Endothelial cell (in vitro differentiated cells): ENCODE measurements at places on chromosomes 6 and 20.

- DNase-seq: no peak
- no peak overlapping the region for H3K27ac ChIP-seq
- H3K27me3 ChIP-seq: peaks cover 2% of the 10 kb centered on the region
- H3K4me3 ChIP-seq: no peak overlapping the region
- peaks cover 5% of the 10 kb centered on the region for H3K36me3 ChIP-seq
Observed at GRCh38 chr6:83252719-83253118, 59.6 kb downstream of the RWDD2A start.

GRCh38 chr6:51466427-51466826 is 621.0 kb downstream of the PKHD1 start:
- no peak for DNase-seq
- H3K4me1 ChIP-seq: peaks cover 2% of the 10 kb centered on the region
- no peaks in the 10 kb centered on the region for H3K36me3 ChIP-seq
- no peak overlapping the region for H3K4me3 ChIP-seq
- H3K27me3 ChIP-seq: no peaks in the 10 kb centered on the region
- H3K27ac ChIP-seq: no peak overlapping the region

DNA sequence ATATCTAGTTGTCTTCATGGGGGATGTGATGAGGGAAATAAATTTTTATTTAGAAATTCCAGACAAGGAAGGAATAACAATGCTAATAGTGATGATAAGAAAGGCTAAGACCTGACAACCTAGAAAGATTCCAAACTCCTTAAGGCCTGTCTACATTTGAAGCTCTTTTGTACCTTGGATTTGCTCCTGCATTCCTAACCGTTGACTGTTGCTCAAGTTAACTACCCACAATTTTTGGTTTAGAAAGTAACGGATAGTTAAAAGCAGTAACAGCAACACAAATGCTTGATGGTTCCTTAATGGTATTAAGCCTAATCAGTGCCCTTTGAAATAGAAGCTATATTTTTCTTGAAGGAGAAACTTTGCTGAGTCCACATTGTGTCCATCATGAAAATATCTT is 52.9 kb downstream of the TRMT11 start:
- no peaks in the 10 kb centered on the region for H3K4me1 ChIP-seq
- no peak overlapping the region for H3K27ac ChIP-seq
- H3K4me3 ChIP-seq: no peak overlapping the region
- H3K27me3 ChIP-seq: peaks cover 3% of the 10 kb centered on the region
- no peak for DNase-seq

DNA sequence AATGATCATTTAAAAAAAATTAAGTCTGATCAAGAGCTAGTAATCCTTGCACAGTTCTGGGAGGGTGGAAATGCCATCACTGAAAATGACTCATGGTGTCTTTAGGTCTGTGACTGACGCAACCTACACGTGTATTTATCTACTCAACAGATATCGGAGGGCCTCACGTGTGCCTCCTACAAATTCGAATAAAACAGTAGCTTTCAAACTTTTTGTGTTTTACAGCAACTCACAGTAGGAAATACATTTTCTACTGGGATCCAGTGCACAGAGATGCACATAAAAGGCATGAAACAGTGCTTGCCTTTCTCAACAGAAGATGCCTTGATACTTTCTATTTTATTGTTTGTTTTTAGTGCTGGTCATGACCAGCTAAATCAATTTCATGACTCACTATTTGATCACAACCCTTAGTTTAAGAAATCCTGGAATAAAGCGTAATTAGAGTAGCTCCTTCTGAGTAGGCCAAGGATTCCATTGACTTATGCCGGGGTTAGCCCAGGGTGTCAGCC is 210.0 kb upstream of the SNX9 start:
- H3K27ac ChIP-seq: no peak overlapping the region
- no peak overlapping the region for H3K4me3 ChIP-seq
- H3K27me3 ChIP-seq: peaks cover 2% of the 10 kb centered on the region
- H3K36me3 ChIP-seq: no peaks in the 10 kb centered on the region

DNA sequence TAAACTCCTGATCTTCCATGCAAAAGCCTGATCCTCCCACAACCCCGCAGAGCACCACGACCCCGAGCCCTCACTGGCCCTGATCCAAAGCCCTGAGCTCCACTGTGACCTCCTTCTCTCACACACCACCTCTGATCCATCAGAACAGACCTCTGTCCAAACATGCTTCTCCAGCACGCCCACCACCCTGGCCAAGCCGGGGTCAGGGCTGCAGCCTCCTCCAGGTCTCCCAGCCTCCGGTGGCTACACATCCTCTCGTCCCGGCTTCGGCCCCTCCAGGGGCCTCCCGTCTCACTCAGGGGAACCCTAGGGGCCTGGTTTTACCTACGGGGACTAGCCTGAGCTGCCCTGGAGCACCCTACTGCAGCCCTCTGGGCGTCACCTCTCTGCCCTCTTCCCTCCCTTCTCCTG is 49.1 kb downstream of the FOXF2 start:
- no peaks in the 10 kb centered on the region for H3K27me3 ChIP-seq
- no peak overlapping the region for H3K4me3 ChIP-seq
- H3K36me3 ChIP-seq: peaks cover 8% of the 10 kb centered on the region

GRCh38 chr6:111091987-111092386 is 4.7 kb downstream of the SLC16A10 start:
- H3K27me3 ChIP-seq: no peaks in the 10 kb centered on the region

- peak within 1 kb of the TSS; percentile 93 for H3K27ac ChIP-seq
- peaks cover 7% of the 10 kb centered on the region for H3K36me3 ChIP-seq
- peak; percentile 100 for DNase-seq
- H3K4me1 ChIP-seq: peaks cover 31% of the 10 kb centered on the region
- peak within 1 kb of the TSS; percentile 93 for H3K4me3 ChIP-seq
- peaks cover 14% of the 10 kb centered on the region for H3K27me3 ChIP-seq
Observed at GRCh38 chr6:41072836-41073202, at the start of gene NFYA. Gene NFYA (plus strand): TSS chr6:41072974. CDS start chr6:41079090, 6,116 bp downstream.

DNA sequence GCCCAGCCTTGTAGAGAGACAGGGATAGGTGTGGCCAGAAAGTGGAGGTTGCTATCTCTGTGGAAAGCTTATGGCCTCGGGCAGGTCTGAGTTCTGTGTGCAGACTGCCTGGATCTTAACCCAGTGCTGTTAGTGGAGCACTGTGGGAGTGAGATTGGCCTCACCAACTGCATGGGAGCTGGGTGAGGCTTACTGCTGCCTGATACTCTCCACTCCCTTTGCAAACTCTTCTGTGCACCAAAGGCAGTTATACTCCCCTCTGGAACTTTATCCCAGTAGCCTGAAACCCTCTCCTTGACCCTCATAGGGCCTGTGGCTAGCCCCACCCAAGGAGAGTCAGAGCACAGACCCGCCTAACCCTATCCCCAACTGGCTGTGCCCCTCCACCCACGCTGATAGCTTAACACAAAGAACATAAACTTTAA is 41.4 kb upstream of the PKIB start:
- peaks cover 42% of the 10 kb centered on the region for H3K36me3 ChIP-seq
- no peaks in the 10 kb centered on the region for H3K27me3 ChIP-seq
- H3K4me3 ChIP-seq: no peak overlapping the region
- H3K27ac ChIP-seq: no peak overlapping the region
- peaks cover 5% of the 10 kb centered on the region for H3K4me1 ChIP-seq
- DNase-seq: no peak

GRCh38 chr6:2579241-2579761 is 171.4 kb downstream of the MYLK4 start:
- H3K27me3 ChIP-seq: peaks cover 7% of the 10 kb centered on the region
- no peak overlapping the region for H3K27ac ChIP-seq
- peaks cover 14% of the 10 kb centered on the region for H3K36me3 ChIP-seq

- peaks cover 2% of the 10 kb centered on the region for H3K27me3 ChIP-seq
- no peaks in the 10 kb centered on the region for H3K36me3 ChIP-seq
- no peak overlapping the region for H3K4me3 ChIP-seq
- no peak for DNase-seq
- peaks cover 10% of the 10 kb centered on the region for H3K4me1 ChIP-seq
Observed at GRCh38 chr6:47106721-47107197, 64.6 kb upstream of the ADGRF1 start.

DNA sequence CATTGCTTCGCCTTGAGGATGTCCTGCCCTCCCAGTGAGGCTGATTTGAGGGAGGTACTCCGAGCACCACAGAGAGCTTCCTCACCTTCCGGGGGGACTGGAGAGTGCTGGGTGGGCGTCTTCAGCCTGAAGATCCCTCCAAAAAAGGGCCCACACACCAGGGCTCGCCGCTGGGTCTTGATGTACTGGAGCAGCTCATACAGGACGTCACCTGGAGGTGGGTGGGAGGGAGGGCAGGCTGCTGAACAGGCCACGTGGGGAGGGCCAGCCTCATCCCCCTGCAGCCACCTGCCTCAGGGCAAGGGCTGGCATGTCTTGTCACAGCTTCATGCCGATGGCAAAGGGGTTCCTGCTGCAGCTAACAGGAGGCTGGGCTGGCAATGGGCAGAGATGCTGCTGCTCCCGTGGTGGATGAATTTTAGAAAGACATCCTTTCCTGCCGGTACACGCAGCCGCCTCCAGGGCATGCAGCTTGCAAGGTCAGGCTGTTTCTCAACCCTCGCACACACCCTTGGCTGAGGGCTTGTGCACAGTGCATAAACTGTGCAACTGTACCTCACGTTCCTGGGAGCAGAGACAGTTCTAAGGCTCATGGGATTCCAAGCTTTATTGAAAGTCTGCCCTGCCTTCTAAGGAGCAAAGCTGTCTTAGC is 14.0 kb downstream of the ETV7 start:
- H3K4me3 ChIP-seq: no peak overlapping the region
- H3K27ac ChIP-seq: no peak overlapping the region
- peaks cover 9% of the 10 kb centered on the region for H3K27me3 ChIP-seq
- no peak for DNase-seq

GRCh38 chr6:141133836-141134235 is 998.9 kb upstream of the GJE1 start:
- H3K27ac ChIP-seq: no peak overlapping the region
- H3K4me3 ChIP-seq: no peak overlapping the region
- no peaks in the 10 kb centered on the region for H3K36me3 ChIP-seq
- H3K27me3 ChIP-seq: no peaks in the 10 kb centered on the region

- H3K4me3 ChIP-seq: no peak overlapping the region
- peaks cover 5% of the 10 kb centered on the region for H3K4me1 ChIP-seq
- H3K27me3 ChIP-seq: peaks cover 8% of the 10 kb centered on the region
- no peak overlapping the region for H3K27ac ChIP-seq
- H3K36me3 ChIP-seq: peaks cover 3% of the 10 kb centered on the region
Observed at GRCh38 chr6:7048894-7049293, 58.9 kb upstream of the RREB1 start.

GRCh38 chr6:109434456-109434855 is 6.0 kb downstream of the PPIL6 start:
- peaks cover 2% of the 10 kb centered on the region for H3K27me3 ChIP-seq
- no peak overlapping the region for H3K27ac ChIP-seq
- peaks cover 2% of the 10 kb centered on the region for H3K4me1 ChIP-seq
- H3K36me3 ChIP-seq: no peaks in the 10 kb centered on the region
- H3K4me3 ChIP-seq: no peak overlapping the region

GRCh38 chr6:167858086-167858591 is 31.4 kb downstream of the AFDN start:
- no peaks in the 10 kb centered on the region for H3K36me3 ChIP-seq
- no peaks in the 10 kb centered on the region for H3K27me3 ChIP-seq
- H3K27ac ChIP-seq: peak overlapping the region; percentile 90
- no peak overlapping the region for H3K4me3 ChIP-seq
- H3K4me1 ChIP-seq: peaks cover 45% of the 10 kb centered on the region
- DNase-seq: no peak

DNA sequence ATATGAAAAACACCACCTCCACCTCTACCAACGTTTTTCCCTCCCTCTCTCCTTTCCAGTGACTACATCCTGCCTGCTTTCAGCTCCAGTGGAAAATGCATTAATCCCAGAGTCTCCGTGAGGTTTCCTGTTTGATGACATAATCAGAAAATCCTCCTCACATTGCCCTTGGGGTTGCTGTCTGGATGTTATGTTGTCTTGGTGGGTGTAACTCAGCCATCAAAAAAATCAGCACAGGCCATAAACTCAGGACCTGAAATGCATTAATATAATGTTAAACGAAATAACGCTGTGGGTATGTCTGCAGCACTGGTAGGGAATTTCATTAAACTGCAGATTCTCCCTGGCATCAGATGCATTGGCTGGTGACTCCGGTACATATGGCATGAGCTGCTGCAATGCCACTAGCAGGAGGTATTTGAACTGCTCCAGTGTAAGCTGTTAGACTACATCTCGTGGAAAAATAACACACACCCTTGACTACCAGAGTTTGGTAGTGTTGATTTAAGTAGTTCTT is 297.8 kb downstream of the PRL start:
- peaks cover 28% of the 10 kb centered on the region for H3K4me1 ChIP-seq
- H3K27ac ChIP-seq: no peak overlapping the region
- no peaks in the 10 kb centered on the region for H3K36me3 ChIP-seq
- no peak for DNase-seq
- H3K4me3 ChIP-seq: no peak overlapping the region

DNA sequence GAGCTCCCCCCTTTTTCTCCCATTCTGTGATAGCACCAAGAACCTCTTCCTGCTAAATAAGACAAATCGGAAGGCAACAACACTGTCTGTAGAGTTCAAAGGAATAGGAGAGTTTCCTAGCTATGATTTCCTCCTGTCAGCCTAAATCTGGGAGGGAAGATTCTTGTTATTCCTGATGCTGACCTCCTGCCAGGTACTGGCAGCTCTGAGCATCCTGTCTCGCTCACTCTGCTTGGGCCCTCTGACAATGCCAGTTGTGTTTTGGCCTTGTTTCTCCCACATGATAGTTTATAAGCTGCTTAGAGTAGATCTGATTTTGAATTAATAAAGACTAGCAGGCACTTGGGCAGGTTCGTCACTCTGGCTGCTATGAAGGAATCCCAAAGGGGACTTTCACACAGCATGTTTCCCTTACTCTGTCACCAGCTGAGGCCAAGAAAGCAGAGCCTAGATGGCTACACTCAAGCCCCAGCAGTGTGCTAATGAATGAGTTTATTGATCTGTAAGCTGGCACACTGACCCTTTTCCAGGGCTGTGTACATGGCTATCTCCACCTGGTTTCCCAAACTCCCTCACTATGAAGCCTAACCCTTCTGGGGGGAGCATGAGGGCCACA is 52.3 kb downstream of the UQCC1 start:
- peaks cover 5% of the 10 kb centered on the region for H3K4me1 ChIP-seq
- H3K36me3 ChIP-seq: peaks cover 9% of the 10 kb centered on the region
- no peak for DNase-seq

DNA sequence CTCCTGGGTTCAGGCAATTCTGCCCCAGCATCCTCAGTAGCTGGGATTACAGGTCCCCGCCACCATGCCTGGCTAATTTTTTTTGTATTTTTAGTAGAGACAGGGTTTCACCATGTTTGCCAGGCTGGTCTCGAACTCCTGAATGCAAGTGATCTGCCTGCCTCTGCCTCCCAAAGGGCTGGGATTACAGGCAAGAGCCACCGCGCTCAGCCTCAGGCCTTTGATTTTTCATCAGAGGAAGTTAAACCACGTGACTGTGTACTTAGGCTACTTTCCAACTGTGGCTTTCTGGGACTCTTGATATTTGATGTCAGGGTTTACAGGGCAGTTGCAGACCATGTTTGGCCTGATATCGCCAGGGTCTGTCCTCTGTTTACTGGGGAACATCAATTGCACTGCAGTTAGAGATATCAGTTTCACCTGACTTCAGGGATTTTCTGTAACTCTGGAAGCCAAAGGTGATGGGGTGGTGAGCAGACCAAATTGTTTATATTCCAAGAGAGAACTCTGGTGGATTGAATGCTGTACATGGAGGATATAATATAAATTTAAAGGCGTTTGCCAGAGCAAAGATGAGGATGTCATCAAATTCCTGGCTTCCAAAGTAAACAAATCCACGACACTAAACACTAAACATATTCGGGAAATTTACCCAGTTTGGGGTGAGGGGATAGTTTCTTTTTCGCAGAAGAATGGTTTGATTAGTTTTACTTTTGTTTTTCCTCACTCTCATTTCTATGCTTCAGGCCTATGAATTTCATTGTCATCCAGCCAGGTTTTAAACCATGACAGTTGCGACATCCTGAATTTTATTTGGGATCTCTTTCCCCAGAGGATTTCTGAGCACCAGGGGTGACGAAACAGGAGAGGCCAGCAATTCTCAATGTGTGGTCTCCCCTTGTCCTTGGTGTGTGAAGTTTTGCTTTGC is 4.2 kb downstream of the PSMF1 start:
- peaks cover 34% of the 10 kb centered on the region for H3K4me1 ChIP-seq
- H3K4me3 ChIP-seq: no peak overlapping the region
- peaks cover 22% of the 10 kb centered on the region for H3K36me3 ChIP-seq
- DNase-seq: no peak
